ENCODE measurements at places on chromosomes 11 and 22.

GRCh38 chr11:124082371-124082770 is 32.9 kb upstream of the VWA5A start:
- DNase-seq: no peak

- DNase-seq: no peak
Measured at GRCh38 chr22:39905687-39906086, 4.8 kb downstream of the GRAP2 start.

GRCh38 chr11:48050304-48050703 is 69.9 kb downstream of the PTPRJ start:
- no peak for DNase-seq

DNA sequence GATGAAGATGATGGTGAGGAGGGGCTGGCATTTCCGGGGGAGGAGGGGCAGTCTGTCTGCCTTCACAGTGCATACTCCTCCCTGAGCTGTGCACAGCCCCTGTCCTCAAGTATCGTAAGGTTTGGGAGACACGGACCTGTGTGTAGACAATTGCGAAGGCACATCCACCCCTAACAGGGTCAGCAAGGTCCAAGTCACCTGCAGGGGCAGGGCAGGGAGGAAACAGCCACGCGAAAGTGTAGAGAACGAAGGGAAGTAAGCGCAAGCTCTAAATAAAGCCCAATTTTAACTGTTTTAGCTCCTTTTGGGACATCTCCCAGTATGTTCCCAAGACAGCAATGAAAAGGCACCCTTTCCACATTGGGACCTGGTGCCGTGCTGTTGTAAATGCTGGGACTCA is 448.2 kb downstream of the TBC1D22A start:
- no peak for DNase-seq

DNA sequence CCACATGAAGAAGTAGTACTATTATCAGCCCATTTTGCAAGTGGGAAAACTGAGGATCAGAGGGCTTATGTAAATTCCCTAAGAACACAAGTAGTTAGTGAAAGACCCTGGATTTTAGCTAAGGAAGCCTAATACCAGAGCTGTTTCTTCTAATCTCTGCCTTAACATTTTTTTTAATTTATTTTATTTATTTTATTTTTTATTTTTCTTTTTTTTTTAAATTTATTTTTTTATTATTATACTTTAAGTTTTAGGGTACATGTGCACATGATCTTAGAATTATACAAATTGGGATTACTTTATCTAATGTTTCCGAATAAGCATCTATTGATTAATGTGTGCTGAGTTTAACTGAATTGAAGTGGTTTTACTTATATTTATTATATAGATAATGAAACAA is 1015.3 kb downstream of the LRRC4C start:
- no peak for DNase-seq

DNA sequence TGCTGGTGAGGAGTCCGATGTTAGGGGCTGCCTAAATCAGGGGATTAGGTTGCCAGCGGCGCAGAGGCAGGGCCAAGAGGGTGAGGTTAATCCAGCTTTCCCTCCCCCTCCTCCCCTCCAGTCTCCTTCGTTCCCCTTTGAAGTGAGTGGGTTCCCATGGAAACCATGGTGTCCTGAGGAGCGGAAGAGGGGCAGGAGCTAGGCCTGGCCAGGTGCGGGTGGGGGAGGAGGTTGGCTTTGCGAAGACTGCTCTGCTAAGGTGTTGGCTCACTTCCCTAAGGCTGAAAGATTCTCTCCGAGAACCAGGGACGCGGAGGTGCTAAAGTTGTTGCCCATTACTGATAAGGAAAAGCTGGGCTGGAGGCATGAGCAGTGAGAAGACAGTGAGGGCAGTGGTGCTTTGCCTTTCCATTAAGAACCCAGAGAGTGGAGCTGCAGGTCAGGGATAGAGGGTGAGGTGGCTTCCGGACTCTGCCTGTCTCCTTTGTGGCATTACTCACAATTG is 124.6 kb downstream of the FEZ1 start:
- no peak for DNase-seq

All from mesothelial cell of epicardium (in vitro differentiated cells).